Activated CD4-positive, alpha-beta T cell treated with anti-CD3 and anti-CD28 coated beads, Interleukin-2, amount 50 U/mL, for 48 hours (primary cell): ENCODE measurements at places on chromosomes 2 and 18.

- no peak for DNase-seq
These were observed 1491.0 kb upstream of the PIK3C3 start for GRCh38 chr18:40464032-40464431.

DNA sequence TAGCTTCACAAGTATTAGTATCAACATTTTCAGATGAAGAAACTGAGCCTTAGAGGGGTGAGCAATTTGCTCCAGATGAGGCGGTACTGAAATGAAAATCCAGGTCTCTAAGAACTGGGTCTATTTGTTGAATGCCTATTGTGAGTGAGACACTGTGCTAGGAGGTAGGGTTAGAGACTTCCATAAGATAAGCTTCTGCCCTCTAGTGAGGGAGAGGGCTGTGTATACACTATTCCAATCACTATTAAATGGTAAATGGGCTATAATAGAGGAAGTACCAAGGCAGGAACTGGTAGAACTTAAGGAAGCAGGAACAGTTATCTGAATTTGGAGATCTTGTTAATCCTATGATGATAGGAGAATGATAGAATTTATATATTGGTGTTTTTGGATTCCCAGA, 23.6 kb upstream of the GLS start:
- no peak for DNase-seq

DNA sequence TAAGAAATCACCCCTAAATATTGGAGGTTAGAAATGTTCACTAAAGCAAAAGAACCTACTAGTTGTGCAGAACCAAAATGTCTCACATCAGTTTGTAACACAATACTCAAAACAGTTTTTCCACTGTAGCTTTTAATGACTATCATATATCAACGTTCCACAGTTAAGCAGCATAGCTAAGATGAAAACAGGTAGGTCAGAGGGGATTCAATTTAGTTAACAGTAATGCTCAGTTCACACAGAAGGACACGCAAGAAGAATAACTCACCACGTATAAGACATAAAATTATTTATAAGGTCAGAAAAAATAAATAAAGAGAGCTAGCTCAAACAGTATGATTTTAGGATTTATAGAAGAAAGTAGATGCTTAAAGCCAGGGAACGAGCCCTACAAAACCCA, 118.9 kb upstream of the CCDC150 start:
- DNase-seq, result no peak

- DNase-seq, result no peak
These were observed 391.7 kb upstream of the SALL3 start for GRCh38 chr18:78587626-78588600.

DNA sequence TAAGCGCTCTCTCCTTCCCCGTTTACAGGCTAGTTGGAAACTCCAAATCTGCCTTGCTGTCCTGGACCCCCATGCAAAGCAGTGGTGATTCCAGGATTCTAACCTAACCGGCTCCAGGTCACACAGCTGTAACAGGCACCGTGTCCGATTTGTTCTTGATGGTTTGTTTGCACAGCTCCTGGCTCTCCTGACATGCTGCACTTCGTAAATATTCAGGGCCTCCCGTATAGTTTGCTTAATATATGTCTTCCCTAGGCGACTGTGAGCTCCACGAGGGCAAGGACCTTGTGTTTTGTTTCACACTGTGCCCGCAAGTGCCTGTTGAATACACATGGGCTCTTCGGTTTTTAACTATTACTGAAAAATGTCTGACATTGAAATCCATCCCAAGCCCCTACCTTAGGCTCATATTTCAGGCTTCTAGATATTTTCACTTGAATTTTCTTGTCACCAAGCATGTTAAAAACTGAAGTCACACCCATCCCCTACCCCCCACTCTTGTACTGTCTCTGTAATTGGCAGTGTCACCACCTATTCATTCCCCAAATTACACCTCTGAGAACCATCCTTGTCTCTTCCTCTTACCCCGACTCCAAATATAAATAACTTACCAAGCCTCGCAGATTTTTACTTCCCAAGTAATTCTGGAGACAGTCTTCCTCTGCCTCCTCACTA, 1.0 kb upstream of the PUM2 start:
- no peak for DNase-seq

GRCh38 chr2:151891566-151892194, 63.5 kb upstream of the ARL5A start:
- no peak for DNase-seq

DNA sequence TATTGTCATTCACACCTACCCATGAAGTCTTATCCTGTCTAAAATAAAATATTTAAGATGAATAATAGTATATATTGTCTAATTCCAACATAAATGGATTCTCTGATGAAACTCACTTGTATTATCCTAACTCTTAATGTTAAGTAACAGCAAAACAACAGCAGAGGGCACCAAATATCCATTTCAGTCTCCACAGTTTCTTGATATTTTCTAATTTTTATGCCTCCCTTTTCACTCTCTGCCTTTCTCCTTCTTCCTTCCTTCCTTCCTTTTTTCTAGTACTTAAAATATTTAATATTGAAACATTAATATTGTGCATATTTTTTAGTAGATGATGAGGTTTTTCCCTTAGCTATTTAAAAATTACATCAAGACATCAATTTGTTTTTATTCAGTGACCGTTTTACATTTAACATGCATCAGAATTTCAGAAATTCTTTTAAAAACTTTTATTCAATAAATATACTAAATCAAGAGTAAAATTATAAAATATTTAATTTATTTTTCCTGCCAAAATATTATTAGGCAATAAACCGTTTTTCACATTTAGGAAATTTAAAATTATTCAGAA, 97.6 kb downstream of the WDR7 start:
- no peak for DNase-seq

DNA sequence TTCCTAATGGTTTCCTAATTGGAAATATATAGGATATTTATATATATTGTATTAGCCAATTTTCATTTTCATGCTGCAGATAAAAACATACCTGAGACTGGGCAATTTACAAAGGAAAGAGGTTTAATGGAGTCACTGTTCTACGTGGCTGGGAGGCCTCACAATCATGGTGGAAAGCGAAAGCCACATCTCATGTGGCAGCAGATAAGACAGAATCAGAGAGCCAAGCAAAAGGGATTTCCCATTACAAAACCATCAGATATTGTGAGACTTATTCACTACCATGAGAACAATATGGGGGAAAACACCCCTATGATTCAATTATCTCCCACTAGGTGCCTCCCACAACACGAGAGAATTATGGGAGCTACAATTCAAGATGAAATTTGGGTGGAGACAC, 242.5 kb upstream of the NETO1 start:
- DNase-seq, result no peak

GRCh38 chr2:190970160-190970559, 43.8 kb downstream of the STAT1 start:
- no peak for DNase-seq
